ENCODE measurements at places on chromosomes 11 and 22. TPM values are rescaled to one million over a fixed set of nuclear protein-coding genes. Genes with fewer than 3 reads are reported as not detected.

DNA sequence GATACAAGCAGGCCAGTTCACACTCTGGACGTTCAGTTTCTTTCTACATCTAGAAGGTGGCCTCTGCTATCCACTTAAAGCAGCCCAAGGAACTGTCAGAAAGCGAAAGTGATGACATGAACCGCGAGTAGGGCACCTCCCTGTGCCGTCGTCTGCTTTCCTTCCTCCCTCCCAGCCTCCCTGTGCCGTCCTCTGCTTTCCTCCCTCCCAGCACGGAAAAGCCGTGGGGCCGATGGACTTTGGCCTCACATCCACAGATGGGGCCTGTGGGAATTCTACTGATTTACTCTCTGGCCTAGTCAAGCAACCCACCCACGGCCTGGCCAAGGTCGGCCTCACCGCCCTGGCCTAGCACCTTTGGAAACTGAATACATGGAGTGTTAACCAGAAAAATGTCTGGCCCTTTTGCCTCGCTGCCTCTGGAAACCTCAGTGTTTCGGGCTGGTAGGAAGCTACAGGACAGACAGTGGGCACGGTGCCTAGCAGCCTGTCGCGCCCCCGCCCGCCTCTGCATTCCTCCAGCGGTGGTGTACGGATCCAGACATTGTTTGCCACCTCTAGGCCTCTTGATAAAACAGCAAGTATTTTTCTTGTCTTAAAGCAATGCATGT, 14.2 kb downstream of the PEX26 start:
- H3K27me3 ChIP-seq = no peaks in the 10 kb centered on the region
- peak overlapping the region; percentile 57 for H3K4me3 ChIP-seq
- H3K36me3 ChIP-seq = peaks cover 67% of the 10 kb centered on the region

The RTL10 gene
- total RNA-seq = 15.6 TPM

The CLDN5 gene
- total RNA-seq = not detected

The SLC6A5 gene
- total RNA-seq = not detected

DNA sequence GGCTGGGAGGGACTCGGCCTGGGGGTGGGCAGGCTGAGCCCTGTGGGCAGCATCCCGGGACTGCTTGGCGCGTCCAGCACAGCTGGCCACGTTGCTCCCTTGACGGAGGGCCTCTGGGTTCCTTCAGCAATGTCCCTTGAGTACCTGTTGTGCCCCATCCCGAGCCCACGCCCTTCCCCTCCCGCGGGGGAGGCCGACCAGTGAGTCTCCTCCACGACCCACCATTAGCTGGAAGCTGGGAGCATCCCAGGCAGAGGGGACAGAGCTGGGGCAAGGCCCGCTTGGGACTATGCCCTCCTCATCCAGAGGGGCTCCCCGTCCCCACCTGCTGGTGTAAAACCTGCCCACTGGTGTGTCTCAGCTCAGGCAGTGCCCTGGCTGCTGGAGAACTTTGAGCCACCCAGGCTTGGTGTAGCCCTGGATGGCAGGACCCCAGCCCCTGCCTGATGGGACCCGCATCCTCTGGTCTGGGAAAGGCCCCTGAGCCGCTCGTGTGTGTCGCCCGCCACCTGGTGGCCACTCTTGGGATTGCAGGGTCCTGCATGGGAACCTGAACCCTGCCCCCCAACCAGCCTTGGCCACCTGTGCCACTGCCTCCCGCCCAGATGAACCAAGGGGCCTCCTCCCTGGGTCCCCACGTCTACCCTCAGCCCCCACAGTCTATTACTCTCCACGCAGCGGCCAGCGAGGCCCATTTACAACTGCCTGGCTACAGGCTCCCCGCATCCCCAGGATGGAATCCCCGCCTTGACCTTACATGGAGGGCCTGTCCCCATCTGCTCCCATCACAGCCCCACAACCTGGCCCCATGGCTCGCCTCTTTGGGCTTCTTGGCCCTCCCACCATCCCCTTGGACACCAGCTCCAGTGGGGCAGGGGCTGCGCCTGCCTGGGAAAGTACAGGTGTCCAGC, 16.6 kb upstream of the ARHGAP8 start:
- peak; percentile 90 for DNase-seq
- H3K4me1 ChIP-seq = no peaks in the 10 kb centered on the region
- H3K27ac ChIP-seq = no peak overlapping the region
- no peak overlapping the region for H3K4me3 ChIP-seq
- H3K36me3 ChIP-seq = peaks cover 2% of the 10 kb centered on the region

GRCh38 chr11:13114566-13115379, 105.7 kb downstream of the RASSF10 start:
- no peak for DNase-seq
- no peak overlapping the region for H3K4me3 ChIP-seq

The LRRC32 gene
- 4.7 TPM for total RNA-seq

The FGF19 gene
- 0.09 TPM for total RNA-seq

Measured in activated CD4-positive, alpha-beta T cell treated with anti-CD3 and anti-CD28 coated beads for 36 hours (primary cell).